Hepatic stellate cell (primary cell): ENCODE measurements at places on chromosomes 7 and 10.

DNA sequence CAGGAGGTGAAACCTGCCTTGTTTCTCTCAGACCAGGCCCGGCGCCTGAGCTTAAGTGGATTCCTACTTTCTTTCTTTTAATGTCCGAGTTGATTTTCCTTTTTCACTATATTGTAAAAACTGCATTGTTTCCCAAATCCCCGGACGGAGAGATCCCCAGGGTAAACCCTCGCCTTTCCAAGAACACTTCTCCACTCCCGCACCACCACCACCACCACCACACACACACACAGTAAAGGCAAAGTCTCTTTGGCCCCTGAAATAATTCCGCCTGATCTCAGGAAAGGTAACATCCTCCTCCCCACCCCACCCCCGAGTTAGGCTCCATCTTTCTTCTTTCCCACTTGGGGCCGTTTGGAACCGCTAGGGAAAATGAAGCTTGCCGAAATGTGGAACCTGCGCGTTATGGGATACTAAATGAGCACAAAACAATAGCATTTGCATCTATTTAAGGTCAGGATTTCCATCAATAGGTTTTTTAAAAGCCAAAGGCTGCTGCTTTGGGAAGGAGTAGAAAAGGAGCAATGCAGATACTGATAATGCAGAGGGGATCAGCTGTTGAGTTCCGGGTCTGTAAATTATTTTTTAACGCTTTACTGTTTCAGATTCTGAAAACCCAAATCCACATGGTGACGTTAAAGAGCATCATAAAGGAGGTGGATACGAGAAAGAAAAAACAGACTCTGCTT, 2.5 kb downstream of the HPSE2 start:
- no peak for DNase-seq

DNA sequence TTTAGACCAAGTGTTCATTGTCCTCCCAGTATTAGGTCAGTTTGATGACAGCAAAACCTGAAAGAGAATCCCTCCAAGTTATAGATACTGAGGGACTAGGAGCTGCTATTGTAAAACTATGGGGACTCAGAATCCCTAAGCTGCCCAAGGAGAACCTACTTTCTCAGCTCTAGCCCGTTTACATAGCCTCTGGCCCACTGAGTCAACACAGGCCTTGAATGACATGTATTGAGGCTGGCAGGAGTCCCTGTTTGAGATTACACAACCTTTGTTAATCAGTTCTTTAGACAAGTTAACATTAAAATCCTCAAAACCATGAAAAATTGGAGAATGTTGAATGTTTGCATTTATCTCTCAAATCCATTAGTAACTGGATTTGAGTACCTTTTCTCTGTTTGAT, 1079.0 kb downstream of the KCNMA1 start:
- DNase-seq: peak; percentile 13

- DNase-seq: no peak
Measured at GRCh38 chr10:117675514-117676055, 133.0 kb downstream of the EMX2 start.

- DNase-seq: no peak
Measured at GRCh38 chr10:62638062-62638477, 166.4 kb upstream of the ADO start.

DNA sequence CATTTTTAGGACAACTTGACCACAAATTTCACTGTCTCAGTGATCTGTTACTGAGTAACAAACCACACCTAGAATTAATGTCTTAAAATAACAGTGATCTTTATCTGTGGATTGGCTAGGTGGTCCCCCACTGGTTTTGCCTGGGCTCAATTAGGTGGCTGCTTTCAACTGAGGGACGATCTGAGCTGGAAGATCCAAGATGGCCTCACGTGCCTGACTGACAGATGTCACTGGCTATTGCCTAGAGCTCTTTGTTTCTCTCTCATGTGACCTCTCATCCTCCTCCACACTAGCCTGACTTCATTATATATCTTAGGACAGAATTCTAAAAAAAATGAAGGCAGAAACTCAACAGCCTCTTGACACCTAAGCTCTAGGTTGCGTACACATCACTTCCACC, 59.7 kb downstream of the HACD1 start:
- no peak for DNase-seq
